ENCODE measurements at places on chromosomes 11 and 22.

DNA sequence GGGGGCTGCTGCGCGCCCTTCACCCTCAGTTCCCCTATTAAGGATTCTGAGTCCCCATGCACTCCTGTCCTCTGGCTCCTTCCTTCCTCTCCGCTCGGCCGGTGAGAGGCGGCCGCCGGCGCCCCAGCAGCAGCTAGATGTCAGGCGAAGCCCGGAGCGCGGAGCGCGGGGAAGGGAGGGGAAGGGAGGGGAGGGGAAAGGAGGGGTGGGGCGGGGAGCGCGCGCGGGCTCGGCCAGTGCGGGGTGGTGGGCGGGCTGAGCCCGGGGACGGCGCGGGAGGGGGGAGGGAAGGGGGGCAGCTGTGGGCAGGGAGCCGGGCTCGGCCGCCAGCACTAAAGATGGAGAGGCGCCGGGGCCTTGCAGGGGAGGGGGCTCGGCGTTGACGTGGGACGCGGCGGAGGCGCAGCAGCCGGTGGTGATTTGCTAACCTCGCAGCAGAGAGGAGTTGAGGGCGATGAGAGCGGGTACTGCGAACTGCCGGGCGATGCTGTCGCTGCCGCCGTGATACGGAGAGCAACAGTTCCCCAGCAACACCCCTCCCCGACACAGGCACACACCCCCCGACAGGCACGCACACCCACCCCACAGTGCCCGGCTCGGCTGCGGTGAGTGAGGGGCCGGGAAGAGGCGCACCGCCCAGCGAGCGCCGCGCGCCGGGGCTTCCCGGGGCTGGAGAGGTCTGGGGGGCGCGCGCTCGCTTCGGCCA, at the start of gene ZBTB16:
TSS of gene ZBTB16 (plus strand) at position 434 of the 706 bp plus-strand sequence. CDS start 3,590 bp downstream, outside the sequence.
- peak; percentile 94 for DNase-seq

- no peak for DNase-seq
Observed at GRCh38 chr22:46854125-46854870, 91.8 kb downstream of the TBC1D22A start.

GRCh38 chr11:114025329-114025907, 34.1 kb upstream of the ZBTB16 start:
- DNase-seq = no peak

DNA sequence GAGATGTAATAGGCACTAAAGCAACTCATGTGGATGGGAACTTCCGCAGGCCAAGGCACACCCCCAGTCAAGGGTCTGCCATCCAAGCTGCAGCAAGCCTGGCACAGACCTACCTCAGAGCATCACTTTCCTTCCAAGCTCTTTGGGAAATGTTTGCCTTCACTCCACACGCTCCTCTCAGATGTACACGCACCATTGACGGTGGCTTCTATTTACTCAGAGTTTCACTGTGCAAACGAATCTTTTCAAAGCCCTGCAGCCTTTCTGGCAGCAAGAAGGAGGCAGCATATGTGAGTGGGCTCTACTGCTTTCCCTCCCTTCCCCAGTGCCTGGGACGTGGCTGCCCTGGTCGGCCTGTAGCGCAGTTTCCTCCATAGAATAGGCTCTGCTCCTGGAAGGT, 60.9 kb upstream of the USP47 start:
- no peak for DNase-seq

DNA sequence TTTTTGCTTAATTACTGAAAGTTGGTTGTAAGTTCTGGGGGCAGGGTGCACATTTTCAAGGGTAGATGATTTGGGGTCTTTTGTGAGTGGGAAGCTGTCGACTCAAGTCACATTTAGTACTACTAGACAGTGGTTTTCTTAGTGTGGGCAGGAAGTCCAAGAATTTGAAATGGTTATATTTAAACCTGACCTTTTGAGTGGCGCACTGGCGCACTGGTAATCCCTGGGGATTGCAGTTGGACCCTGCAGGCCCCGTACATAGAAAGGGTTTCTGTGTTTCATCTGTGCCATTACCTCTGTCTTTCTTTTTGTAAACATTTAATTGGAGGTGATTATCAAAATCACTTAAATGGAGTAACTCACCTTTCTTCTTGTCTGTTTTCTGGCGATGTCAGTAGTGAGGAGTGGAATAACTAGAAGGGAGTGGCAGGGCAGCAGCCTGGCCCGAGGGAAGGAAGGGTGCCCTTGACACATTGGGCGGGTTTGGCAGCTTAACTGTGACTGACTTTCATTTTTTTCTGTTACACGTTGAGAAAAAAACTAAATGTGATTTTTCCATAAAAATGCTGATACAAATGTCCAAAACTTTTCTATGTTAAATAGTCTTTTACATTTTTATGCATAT, 101.8 kb upstream of the GAL start:
- DNase-seq = no peak

DNA sequence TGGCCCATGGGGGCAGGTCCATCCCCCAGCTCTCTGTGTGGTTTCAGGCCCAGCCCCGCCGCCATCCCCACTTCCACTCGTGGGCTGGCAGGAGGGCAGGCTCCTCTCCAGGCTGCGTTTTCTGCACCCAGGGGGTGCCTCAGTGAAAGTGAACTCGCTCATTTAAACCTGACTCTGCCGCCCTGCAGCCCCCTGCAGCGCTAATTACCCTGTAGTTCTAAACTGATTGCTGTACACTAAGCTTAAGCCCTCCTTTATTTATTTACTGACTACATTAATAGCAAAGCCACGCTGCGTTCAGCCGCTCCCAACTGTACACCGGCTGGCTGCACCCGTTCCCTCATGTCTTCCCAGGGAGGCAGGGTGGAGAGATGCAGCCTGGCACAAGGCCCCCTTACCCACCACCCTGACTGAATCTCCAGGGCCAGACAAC, 36.6 kb upstream of the NNMT start:
- DNase-seq = no peak

GRCh38 chr11:46339816-46340215, 7.4 kb upstream of the DGKZ start:
- DNase-seq = no peak

DNA sequence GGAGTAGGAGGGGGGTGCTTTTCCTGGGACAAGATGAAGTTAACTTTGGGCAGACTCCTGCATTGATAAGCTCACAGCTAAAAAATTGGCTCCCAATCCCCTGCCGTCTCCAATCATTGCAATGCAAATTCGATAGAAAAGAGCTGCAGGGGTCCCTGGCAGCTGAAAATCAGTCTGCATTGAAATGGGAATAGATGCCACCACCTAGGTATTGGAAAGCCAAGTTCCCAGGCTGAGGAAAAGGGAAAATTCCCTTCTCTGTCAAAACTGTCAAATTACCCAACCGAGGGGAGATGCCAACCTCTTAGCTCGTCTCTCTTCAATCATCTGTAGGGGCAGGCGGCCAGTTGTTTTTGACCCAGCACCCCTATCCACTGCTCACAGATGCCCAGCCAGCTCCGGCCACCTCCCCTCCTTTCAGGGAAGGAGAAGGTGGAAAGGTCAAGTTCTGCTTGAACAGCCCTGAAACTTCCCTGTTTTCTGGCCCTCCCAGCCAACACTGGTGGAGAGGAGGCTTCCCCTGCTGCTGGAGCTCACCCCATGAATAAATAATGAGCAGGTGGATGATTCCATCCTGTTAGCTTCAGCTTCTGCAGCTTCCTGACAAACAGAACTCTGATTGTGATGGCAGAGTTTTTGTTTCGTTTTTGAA, 916.3 kb downstream of the TBC1D22A start:
- no peak for DNase-seq

DNA sequence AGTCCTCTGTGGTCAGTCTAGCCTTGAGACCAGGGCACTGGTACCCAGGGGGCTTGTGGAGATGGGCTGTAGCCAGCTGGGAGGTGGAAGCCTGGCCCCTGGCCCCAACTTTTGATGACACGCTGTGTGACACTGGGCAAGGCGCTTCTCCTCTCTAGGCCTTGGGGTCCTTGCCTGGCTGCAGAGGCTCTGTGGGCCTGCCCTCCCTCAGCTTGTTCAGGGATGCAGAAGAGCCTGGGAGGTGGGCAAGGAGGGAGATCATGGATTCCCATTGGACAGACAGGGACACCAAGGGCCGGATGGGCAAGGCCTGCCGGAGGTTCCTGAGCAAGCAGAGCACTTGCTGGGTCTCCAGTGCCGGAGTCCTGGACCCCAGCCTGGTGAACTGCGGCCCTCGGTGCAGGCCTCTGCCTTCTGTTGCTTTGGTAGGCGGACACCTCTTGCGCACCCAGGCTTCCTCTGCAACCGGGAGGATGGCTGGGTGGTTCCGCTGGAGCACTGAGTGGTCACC, 1.3 kb upstream of the PPP2R5B start:
- no peak for DNase-seq

GRCh38 chr11:24543771-24544170, 46.9 kb downstream of the LUZP2 start:
- DNase-seq = no peak

DNA sequence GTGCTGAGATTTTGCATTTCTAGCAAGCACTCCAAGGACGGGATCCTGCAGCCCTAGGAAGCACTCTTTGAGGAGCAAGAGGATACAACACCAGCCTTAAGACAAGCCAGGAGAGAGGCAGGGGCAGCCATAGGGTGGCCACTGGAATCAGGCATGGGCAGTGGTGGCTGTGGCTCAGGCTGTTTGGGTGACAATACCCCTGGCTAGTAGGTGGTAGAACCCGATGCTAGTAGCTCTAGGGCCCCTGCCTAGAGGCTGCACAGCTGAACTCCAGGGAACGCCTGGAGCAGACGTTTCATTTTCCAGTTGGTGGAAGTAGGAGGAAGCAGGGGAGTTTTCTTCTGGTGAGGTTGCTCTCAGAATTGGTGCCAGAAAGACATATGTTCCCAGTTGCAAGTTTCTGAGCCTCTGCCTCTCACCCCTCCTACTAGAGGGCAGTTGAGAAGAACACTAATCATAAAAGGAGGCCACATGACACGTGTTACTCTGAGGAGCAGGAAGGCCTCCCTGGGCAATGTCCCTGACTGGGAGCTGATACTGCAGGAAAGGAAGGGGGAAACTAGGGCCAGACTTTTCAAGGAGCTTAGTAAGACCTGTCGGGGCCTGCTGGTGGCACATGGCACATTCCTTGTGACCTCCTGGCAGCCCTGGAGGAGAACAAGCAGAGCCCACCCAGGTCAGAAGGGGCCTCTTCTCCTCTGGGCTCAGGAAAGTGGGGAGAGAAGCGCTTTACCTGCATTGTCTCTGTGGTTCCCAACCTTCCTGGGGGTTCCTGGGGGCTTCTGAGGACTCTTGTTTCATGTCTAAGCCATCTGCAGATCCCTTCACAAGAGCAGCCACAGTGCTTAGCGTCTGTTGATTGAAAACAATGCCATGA, 56.6 kb upstream of the DRD2 start:
- DNase-seq = peak; percentile 14

DNA sequence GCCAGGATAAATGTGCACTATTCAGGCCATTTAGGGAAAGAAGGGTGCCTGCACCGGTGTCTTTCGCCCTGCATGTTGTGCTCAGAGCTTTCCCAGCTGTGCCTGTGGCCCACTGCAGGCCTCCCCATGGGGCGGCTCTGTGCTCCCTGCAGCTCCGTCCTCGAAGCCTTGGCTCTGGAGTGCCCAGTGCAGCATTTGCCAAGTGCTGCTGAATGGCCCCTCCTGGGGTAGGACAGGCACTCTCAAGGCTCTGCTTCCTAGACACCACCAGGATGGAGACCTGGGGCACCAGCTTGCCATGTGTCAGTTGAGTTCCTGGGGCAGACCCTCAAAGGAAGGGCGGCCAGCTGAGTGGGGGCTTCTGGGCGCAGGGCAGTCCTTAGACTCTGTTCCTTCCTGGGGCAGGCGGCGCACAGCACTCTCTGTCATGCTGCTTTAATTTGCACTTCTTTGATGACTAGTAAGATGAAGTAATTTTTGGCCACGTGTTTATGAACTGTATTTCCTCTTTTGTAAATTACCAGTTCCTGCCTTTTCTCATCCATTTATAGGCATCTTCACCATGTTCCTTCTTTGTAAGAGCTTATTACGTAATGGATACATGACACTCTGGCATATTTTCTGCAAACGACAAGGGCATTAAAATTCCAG, 32.1 kb upstream of the GNB1L start:
- DNase-seq = peak; percentile 81

DNA sequence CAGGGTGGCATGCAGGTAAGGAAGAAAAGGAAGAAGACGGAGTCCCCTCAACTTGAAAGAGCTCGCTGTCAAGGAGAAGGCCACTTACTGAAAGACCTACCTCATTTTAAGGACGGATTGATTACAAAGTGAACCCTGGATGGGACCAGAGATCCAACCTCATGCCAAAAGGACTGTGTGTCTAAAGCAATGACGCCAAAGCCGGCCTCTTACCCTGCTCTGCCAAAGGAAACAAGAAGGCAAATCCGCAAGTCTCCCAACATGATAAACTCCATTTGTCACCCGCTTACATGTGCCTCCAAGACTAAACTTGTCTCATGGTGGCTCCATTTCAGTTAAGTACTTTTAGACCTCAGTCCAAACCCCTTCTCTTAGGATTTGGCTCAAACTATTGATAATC, 148.7 kb upstream of the MTMR2 start:
- no peak for DNase-seq

- no peak for DNase-seq
Observed at GRCh38 chr11:91997226-91997625, 227.4 kb upstream of the FAT3 start.

- no peak for DNase-seq
Observed at GRCh38 chr11:32462011-32462690, 26.8 kb upstream of the WT1 start.

DNA sequence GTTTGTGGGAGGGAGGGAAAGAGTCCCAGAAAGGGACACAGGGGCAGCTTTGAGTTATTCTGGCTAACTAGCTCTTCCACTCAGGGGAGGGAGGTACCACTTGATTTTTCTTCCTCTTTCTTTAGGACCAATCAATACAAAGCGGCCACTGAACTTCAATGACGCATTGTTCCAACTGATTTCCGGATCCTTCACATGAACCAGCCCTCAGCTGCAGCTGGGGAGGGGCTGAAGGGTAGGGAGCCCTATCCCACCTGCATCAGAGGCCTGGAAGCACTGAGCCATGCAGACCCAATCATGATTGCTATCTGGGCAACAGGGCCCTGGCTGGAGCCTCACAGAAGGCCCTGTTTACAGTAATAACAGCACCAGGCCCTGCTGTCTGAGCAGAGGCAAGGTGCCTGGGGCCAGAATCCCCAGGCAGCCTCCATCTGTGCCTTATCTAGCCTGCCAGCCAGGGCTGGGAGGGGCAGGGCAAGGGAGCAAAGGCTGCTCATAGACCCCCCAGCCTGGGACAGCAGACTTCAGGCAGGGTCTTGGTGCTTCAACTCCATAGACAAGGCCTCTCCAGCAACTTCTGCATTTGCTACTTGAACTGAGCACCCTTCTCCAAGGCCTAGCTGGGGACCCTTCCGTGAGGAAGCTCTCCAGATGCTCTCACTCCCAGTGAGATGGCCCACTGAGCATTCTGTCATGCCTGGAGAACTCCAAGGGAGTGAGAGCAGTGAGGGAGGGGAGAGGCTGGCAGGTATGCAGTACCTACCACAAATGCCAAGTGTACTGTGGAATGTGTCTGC, 22.5 kb downstream of the CLPB start:
- DNase-seq = no peak

- no peak for DNase-seq
Observed at GRCh38 chr11:113026778-113027177, 65.6 kb downstream of the NCAM1 start.

GRCh38 chr11:82895437-82896091, 4.7 kb downstream of the PRCP start:
- DNase-seq = no peak

DNA sequence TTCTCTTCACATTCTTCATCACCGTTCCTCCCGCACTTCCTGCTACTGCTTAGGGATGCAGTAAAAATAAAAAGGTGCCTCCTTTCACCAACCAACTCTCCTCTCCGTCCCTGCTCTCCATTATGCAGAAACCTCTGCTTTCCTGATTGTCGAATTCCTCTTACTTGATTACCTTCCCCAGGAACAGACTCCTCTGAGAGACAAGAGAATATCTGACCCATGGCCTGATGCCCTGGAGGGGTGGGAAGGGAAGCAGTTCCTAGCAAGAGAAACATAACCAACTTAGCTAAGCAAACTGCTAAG, 80.9 kb downstream of the TRIM29 start:
- no peak for DNase-seq

- DNase-seq = no peak
Observed at GRCh38 chr22:25413620-25414019, 150.9 kb upstream of the GRK3 start.

Data from foreskin fibroblast (primary cell).